ENCODE measurements at places on chromosomes 5 and 9. TPM values are rescaled to one million over a fixed set of nuclear protein-coding genes. Genes with fewer than 3 reads are reported as not detected.

The GABRA6 gene
- not detected for total RNA-seq

The MOB3B gene
- total RNA-seq, result 12.3 TPM

DNA sequence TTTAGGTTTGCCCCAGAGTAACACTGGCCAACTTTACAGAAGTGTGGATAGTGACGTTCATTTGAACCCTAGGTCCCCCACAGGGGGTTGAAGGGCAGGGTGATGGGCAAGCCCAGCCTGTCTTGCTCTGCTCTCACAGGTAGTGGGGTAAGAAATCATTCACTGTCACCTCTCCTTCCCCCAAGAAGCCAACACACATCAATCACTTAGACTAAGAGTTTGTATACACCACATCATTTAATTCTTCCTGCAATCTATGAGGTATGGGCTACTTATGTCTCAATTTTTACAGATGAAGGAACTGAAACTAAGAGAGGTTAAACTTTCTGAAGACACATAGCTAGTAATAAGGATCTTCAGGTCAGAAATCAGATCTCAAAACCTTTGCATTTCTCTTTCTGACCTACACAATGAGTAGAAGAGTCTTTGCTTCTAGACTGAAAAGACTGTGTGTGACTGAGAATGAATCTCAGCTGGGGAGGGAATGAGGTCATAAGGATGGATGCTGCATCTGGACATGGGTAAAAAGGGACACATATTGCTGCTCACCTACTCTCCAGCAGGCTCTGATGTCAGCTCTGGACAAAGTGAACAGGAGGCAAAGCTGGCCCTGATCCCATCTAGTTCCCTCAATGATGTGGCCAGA is 81.0 kb upstream of the EQTN start:
- peak overlapping the region; percentile 74 for H3K27ac ChIP-seq
- no peak overlapping the region for H3K4me3 ChIP-seq
- peaks cover 35% of the 10 kb centered on the region for H3K4me1 ChIP-seq

DNA sequence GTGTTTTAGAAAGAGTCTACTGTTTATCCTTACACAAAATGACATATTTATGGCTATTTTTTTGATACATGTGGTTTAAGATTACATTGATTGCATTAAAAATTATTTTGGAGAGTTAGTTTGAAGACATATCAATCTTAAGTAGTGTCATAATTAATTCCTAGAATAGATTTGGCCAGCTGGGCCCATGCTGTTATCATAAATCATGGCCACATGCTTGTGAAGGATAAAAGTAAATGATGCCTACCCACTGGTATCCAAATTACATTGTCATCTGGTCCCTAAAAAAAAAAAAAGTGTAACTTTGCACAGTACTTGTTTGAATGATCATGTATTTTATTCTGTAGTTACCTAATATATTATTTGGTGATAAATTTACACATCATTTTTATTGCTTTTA is 96.9 kb downstream of the PARP8 start:
- H3K4me1 ChIP-seq, result no peaks in the 10 kb centered on the region

The RUSC2 gene
- 3.8 TPM for total RNA-seq

All from stomach (tissue), 19 donors.